ENCODE measurements at places on chromosomes 5 and 9.

DNA sequence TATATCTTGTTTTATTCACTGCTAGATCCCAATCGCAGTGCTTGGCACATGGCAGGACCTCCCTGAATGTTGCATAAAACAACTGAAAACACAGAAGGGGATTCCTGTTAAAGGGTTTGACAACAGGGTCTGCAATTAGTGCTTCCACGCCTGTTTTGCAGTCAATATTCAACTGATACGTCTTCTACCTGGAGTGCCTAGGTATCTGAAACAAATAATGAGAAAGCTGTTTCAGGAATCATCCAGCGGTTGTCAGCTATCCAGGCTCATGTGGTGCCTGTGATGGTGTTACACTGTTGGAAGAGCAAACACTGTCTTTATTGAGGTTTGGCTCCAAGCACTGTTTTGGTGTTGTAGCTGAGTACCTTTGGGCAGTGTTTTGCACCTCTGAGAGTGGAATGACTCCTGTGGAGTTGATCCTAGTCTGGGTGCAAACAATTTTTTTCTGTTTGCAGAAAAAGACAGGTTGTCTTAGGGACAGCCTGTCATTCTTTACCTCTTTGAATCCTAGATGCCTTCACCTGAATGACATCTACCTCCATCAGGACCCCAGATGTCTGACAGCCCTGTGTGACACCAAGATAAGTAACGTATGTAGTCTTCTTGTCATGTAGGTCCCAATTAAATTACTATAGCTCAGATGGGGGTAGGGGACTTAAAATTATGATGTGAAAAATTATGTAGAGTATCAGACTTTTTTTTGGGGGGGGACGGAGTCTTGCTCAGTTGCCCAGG is 14.8 kb upstream of the MATR3 start:
- no peak for DNase-seq

DNA sequence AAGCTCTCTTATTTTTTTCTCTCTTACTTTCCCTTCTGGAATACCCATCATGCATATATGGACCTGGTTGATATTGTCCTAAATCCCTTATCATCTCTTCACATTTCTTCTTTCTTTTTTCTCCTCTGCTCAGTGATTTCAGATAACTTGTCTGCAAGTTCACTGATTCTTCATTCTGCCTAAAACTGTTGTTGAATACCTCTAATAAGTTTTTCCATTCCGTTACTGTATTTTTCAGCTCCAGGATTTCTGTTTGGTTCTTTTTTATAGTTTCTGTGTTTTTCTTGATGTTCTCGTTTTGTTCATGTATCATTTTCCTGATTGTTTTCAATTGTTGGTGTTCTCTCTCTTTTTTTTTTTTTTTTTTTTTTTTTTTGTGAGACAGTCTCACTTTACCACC is 203.7 kb downstream of the COMMD10 start:
- DNase-seq = no peak

GRCh38 chr9:122785269-122785668 is 3.5 kb upstream of the OR5C1 start:
- DNase-seq = no peak

GRCh38 chr9:88533951-88534455 is 975 bp upstream of the NXNL2 start:
- no peak for DNase-seq

GRCh38 chr5:51273021-51273420 is 110.2 kb upstream of the ISL1 start:
- no peak for DNase-seq

DNA sequence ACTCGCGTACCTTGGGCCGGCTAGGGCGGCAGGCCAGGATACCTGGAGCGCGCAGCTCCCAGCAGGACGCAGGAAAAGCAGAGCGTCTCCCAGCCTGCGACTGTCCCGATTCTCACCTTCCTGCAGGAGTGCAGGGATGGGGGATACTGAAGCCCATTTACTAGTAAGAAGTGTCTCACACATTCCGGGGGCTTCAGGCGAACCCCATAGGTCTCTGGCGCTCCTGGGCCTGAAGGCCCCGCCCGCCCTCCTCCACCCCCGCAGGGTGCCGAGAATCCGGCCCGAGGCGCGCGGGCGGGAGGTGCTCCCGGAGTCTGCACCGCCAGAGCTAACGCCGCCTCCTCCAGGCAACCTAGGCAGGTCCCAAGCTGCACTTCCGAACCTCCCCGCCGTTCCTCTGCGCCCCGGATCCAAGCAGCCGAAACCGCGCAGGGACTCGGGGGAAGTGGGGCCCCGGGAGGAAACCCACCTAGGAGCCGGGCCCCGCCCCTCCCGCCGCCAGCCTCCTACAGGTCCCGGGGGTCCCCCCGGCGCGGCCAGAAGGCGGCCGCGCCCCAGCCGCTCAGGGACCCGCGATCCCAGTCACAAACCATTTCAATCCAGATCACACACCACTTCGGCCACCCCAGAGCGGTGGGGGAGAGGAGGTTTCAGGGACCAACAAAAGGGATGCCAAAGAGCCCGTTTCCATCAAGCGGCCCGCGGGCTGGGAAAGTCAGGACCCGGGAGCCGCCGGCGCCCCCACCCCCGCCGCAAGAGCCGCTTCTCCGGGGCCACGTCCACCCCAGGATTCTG is 1.2 kb downstream of the ROR2 start:
- peak; percentile 75 for DNase-seq

DNA sequence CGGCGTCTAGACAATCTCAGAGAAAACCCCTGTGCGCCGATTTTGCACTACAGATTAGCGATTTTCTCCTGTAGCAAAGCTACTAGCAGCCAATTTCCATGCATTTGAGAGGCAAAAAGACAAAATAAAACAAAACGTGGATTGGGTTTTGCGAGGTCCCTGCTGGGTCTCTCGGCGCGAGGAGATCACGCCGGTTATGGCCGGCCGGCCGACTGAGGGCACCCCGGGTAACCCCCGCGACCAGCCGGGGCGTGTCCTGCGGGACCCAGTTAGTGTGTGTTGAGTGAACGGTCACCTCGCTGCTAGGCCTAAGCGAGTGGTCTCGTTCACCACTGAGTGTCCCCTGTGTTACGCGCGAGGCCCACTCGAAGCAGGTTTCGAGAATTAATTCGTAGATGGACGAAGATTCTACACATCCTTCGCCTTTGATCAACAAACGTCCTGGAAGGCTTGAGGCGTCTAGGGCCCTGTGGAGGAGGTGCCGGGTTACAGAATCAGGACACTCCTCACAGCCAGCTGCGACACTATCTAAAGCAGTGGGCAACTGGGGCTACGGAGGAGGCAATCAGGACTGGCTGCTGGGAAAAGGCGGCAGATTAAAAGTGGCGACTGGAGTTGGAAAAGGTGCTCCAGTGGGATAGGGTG is 764 bp upstream of the VDAC1 start:
- peak; percentile 77 for DNase-seq
